ENCODE measurements at places on chromosomes 5 and 9.

DNA sequence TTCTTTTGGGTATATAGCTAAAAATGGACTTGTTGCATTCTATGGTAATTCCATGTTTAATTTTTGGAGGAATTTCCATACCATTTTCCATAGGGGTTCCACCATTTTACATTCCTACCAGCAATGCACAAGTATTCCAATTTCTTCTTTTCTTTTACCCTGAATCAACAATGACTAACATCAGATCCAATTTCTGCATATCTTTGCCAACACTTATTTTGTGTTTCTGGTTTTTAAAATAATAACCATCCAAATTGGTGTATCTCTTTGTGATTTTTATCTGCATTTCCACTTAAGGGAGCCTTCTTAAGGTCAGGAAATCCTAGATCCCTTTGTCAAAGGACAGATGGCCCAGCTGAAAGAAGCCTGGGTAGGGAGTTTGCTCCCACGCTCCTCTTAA is 29.5 kb upstream of the SMU1 start:
- DNase-seq, result no peak

DNA sequence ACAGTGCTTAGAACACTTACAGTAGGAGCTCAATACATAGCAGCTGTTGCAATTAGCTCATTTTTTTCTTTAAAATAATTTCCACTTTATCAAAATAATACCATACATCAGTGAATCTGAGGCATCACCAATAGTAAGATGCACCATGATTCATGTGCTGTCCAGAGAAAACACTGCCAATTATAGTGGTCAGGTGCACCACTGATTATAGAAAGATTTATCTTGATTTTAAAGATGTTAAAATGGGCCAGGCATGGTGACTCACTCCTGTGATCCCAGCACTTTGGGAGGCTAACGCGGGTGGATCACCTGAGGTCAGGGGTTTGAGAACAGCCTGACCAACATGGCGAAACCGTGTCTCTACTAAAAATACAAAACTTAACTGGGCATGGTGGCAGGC is 39.4 kb downstream of the NAIF1 start:
- no peak for DNase-seq

GRCh38 chr5:151270599-151270998 is 17.6 kb downstream of the GM2A start:
- no peak for DNase-seq

DNA sequence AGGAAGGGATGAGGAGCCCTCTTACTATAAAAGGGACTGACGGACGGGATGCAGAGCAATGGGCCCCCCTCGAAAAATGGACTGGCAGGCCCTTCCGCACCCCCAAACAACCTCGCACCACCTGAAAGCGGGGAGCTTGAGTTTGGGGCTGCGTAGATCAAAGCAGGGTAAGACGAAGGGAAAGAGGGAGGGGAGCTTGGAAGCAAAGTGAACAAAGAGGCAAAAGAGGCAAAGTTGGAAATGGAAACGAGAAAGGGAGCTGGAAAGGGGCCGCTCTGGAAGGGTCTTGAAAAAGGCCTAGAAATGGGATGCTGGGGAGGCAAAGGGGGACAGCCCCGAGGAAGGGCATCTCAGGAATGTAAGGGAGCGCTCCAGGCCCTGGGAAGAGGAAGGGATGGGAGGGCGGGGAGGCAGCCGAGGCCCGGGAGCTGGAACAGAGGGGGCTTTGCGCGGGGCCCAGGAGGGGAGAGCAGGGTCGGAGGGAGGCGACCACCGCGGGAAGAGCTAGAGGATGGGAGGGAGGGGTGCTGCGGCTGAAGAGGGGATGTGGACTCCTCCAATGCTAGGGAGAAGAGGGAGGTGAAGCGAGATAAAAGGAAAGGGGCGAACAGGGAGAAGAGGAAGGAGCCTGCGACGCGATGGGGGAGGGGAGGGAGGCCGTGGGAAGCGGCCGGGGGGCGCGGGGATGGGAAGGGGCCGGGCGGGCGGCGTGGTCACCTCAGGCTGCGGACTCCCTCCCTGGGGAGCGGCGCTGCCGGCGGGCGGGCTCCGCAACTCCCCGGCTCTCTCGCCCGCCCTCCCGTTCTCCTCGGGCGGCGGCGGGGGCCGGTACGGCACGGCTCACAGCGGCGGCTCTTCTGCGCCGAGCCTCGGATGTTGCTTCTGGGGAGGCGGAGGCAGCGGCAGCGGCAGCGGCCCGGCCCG is 577 bp downstream of the RNF145 start:
- DNase-seq, result peak; percentile 58

DNA sequence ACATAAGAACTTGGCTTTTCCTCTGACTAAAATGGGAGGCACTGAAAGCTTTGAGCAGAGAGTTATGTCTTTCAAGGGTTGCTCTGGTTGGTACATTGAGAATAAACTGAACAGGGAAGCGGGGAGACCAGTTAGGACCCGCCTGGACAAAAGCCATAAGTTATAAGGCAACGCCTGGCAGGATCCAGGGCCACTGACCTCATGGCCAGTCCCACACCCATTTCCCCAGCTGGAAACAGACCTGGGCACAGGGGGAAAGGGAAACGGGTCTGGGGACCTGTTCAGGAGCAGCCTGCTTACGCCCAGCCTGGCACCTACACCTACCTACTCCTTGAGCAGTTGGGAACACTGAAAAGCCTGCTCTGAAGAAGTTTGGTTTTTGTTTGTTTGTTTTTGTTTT is 1.3 kb downstream of the SPINK4 start:
- no peak for DNase-seq

GRCh38 chr5:1292139-1292538 is 2.7 kb downstream of the TERT start:
- DNase-seq, result no peak

DNA sequence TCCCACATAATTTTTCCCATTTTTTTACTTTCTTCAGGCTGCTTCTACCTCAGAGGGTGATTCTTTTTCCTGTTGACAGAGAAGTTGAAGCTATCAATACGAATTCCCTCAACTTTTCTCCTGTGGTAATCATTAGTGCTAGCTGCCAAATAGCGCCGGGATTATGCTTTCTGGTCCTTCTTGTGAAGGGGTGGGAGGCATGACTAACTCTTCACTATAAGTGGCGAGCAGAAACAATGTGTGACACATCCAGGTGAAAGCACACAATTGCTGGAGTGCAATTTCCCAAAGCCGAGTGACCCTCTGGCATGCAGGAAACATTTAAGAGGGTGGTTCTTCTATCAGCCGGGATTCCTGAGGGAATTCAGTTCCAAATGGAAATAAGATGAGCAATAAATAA is 56.0 kb downstream of the TRPC7 start:
- DNase-seq, result no peak

DNA sequence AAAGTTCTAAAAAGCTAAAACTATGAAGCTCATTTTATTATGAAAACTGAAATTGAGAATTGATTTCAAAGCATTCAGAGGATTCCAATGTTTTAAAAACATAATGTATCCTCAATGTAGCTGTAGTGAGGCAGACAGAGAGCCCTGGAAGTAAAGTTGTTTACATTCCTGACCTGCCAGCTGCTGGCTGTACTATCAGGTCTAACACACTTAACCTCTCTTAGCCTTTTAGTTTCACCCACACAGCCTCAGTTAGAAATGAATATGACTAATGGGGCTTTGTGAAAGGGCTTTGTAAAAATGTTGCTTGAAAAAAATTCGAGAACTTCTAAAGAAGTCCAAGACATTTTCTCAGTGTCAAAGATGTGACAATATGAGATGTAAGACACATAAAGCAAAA is 122.6 kb downstream of the FBXL17 start:
- no peak for DNase-seq

DNA sequence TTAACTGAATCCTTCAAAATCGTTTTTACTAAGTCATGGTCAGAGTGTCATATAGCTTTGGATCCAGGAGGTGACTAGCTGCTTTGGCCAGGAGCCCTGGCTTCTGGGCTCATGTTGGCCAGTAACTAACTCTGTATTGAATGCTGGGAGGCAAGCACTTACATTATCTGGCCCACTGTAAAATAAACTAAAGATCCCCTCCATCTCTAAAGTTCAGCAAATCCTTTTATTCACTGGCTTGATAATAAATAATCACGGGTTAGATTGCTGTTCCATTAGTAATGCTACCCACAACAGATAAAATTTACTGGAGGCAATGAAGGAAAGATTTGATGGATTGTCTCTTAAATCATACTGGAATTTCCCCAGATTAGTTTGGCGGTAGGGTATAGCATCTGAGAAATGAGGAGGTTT is 382.2 kb upstream of the TLE4 start:
- no peak for DNase-seq

GRCh38 chr5:10556289-10556807 is 7.5 kb upstream of the ANKRD33B start:
- no peak for DNase-seq

GRCh38 chr9:108511307-108511706 is 344.5 kb downstream of the ACTL7B start:
- no peak for DNase-seq

DNA sequence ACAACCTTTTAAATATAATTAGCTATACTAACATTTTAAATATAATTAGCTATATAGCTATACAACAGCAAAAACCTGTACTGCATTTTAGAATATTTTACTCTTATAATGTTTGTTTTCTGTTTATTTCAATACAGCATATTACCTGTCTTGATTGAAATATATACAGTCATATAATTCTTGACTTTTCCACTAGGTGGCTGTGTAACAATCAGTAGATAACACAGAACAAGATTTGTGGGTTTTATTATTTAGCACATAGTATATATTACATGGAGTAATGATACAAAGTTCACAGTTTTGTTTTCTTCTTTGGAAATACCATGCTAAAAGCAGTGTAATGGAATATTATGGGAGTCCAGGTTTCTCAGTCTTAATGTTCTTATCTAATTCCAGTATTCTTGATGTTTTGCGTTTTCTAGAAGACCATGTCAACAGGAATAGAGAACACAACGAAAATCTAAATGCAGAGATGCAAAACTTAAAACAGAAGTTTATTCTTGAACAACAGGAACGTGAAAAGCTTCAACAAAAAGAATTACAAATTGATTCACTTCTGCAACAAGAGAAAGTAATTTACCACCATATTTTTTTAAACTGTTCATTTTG is 13.3 kb downstream of the HMMR start:
- DNase-seq, result no peak

DNA sequence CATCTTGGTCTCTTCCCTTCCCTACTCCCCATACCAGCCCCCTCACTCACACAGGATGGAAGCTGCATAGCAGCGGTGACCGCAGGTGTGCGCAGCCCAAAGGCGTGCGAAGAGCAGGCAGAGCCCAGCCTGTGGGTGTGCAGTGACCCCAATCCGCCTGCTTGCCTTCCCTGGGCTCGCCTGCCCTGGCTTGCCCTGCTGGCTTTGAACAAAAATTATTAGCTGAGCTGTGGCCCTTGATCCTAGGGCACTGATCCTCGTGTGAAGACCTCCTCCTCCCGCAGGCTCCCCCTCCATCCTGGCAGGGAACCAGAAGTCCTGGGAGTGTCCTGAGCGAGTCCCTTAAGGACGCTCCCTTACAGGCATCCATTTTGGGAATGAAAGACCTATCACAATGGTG is 31.9 kb downstream of the MORN5 start:
- DNase-seq, result peak; percentile 48

- peak; percentile 13 for DNase-seq
These were observed 76.7 kb downstream of the PLCXD3 start for GRCh38 chr5:41433552-41434181.

- DNase-seq, result no peak
These were observed 211.6 kb downstream of the SYK start for GRCh38 chr9:91012933-91013841.

GRCh38 chr9:104970271-104970987 is 42.5 kb upstream of the ABCA1 start:
- no peak for DNase-seq

- no peak for DNase-seq
These were observed 19.1 kb downstream of the FGD3 start for GRCh38 chr9:92966518-92966800.

DNA sequence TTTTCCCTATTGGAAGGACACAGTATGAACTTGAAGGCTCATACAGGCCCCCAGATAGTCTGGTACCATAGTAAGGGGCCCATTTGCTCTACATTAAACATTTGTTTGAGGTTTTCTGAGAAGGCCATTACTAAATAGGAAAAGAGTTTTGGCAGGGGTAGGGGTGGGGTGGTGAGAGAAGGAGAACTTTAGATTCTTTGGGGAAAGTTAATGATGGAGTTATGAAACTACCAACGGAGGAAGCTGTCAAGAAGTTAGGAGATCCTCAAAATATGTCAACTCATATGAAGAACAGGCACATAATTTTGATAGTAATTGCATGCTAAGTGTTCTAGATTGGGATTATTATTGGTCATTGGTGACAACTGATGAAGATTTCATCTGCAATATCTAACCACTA is 114.7 kb downstream of the TAF11L14 start:
- DNase-seq, result no peak

- DNase-seq, result no peak
These were observed 60.7 kb downstream of the SLC24A2 start for GRCh38 chr9:19728101-19728500.

GRCh38 chr5:55551904-55552303 is 17.1 kb upstream of the PLPP1 start:
- DNase-seq, result no peak

DNA sequence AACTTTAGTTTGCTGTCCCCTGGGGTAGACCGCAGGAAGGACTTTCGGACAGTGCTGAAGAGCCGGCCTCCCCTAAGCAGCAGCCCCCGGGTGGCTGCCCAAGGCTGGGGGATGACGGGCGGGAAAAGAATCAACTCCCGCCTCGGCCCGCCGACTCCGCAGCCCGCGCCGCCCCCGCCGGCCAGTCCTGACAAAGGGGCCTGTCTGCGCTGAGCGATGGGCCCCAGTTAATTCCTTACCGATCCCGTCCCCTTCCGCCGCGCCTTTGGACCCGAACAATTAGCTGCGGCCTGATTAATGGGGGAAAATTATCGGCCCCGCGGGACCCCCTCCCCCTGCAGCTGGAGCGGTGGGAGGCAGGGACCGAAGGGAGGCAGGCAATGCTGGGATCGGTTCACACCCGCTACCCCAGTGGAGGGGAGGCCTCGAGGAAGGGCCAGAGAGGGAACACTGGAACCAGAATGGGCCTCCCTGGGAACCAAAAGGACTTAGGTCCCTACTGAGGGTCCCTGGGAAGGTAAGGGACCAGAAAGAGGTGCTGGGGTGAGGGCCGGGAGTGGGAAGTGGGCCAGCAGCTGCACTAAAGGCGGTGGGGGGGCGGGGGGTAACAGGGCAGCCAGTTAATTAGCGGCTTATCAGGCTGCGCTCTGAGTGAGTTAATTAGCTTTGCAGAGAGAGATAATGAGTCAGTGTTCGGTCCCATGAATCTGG is 4.2 kb downstream of the ARID3C start:
- peak; percentile 53 for DNase-seq

GRCh38 chr5:169273451-169273850 is 27.5 kb downstream of the SLIT3 start:
- no peak for DNase-seq

GRCh38 chr5:143699121-143699520 is 112.8 kb upstream of the HMHB1 start:
- DNase-seq, result no peak
